ENCODE measurements at places on chromosomes 16 and 17. TPM values are rescaled to one million over a fixed set of nuclear protein-coding genes. Genes with fewer than 3 reads are reported as not detected.

Gene MFSD6L
- total RNA-seq: 0.41 TPM

Gene SEPTIN12
- total RNA-seq: not detected

Gene PHKB
- total RNA-seq: 91.8 TPM

Gene FBXW10
- total RNA-seq: not detected

Gene OR3A3
- total RNA-seq: not detected

DNA sequence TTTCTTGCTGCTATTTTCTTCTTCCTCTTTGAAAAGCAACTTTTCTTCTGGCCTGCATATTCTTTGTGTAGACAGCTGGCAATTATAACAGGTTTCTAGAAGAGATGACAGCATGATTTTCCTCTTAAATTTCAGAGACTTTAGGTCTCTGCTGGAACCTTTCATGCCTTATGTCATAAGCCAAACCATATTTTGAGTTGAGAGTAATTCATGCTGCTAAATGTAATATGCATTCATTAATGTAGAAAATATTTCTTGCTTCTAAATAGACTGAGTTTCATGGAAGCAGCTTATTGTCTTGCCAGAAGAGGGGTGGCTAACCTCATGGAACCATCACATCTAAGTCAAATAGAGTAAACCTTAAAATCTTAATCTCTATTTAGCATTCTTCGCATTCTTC, 25.9 kb upstream of the ABCA9 start:
- no peak for DNase-seq

GRCh38 chr17:79741751-79742588, 11.2 kb downstream of the ENPP7 start:
- peak; percentile 86 for DNase-seq
